ENCODE measurements at places on chromosomes 7 and 10.

- DNase-seq = no peak
Measured at GRCh38 chr7:117019287-117019686, 66.0 kb downstream of the ST7 start.

GRCh38 chr10:107433605-107434004 lies 269.1 kb upstream of the SORCS1 start:
- no peak for DNase-seq

DNA sequence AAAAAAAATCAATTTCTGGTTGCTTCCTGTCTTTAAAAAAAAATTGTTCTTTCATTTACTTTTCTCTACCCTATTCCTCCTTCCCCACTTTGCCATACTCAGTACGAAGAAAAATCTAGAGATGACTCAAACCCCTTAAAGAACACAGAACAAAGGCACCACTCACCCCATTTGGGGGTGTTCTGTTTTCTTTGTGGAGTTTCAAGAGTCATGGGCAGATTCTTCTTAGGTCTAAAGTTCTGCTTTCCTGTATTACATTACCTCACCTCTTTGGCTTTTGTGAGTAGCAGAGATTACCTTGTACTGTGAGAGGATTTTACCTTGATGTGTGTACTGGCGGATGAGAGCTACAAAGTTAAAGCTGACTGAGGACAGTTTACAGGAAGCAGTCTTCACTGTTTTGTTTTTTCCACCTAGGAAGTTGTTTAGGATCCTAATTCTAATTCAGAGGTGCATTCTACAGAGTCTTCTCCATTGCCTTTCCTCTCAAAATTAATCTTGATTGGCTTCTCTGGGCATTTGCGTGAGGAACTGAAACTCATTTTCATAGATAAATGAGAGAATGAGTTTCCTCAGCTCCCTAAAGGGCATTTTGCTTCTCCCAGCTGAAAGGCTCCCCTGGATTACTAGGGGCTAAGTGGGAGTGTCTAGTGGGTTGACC lies 20.7 kb downstream of the AVL9 start:
- DNase-seq = no peak

GRCh38 chr7:22025983-22026382 lies 80.3 kb upstream of the CDCA7L start:
- DNase-seq = no peak

GRCh38 chr7:34672430-34672829 lies 14.4 kb downstream of the NPSR1 start:
- DNase-seq = no peak

DNA sequence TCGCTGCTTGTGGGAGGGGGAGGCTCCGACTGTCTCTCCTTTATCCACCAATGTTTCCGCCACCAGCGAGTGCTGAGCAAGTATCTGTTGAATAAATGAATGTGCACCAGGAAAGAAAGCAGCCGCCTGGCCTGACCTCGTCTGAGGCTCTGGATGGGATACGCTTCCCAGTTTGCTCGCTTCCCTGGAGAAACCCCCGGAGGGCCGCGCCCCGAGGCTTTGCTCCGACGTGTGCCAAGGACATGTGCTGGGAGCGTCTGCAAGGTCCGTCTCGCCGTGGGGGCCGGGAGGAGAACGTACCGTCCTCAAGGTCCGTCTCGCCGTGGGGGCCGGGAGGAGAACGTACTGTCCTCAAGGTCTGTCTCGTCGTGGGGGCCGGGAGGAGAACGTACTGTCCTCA lies 536.4 kb downstream of the DNAJB6 start:
- DNase-seq = no peak

DNA sequence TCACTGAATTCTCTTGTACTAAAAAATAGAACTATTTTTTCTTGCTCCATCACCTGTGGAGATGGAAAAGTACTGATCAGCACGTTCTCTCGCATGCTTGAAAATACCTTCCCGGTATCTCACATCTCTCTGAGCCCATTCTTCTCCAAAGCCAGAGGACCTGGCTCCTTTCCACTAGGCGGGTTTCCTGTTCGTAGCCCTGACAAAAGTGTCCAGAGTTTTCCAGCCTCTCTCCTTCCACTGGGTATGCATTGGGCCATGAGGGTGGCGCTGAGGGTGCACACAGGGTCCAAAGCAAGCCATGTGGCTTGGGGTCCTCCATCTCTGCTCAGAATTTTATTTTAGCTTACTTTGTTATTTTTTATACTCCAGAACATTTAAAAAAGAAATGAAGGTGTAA lies 16.3 kb upstream of the SRGN start:
- no peak for DNase-seq
